ENCODE measurements at places on chromosomes 7 and 10.

DNA sequence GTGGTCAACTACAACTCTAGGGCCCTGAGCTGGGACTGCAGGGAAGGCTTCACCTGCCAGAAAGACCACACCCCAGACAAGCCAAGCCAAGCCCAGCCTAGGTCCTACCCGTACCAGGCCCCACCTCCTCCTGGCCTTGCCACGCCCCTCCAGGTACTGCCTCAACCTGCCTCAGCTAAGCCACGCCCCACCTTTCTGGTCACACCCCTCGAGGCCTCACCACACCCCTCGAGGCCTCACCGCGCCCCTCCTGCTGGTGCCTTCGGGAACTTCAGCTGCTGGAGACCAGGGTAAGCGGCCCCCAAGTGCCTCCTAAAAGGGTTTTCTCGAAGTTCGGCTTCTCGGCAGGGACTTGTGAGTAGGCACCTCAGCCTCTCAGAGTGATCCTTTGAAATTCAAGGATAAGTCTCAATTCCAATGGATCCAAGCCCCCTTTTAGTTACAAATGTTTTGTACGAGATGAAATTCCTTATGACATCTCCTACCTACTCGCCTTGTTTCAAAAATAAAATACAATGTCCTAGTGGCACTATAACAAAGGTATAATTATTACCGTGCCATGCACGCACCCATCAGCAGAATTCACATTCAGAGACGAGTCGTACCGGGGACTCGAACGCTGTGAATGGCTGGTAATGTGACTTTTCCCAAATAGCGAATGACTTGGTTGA, 171.2 kb downstream of the ARHGAP21 start:
- DNase-seq, result no peak

DNA sequence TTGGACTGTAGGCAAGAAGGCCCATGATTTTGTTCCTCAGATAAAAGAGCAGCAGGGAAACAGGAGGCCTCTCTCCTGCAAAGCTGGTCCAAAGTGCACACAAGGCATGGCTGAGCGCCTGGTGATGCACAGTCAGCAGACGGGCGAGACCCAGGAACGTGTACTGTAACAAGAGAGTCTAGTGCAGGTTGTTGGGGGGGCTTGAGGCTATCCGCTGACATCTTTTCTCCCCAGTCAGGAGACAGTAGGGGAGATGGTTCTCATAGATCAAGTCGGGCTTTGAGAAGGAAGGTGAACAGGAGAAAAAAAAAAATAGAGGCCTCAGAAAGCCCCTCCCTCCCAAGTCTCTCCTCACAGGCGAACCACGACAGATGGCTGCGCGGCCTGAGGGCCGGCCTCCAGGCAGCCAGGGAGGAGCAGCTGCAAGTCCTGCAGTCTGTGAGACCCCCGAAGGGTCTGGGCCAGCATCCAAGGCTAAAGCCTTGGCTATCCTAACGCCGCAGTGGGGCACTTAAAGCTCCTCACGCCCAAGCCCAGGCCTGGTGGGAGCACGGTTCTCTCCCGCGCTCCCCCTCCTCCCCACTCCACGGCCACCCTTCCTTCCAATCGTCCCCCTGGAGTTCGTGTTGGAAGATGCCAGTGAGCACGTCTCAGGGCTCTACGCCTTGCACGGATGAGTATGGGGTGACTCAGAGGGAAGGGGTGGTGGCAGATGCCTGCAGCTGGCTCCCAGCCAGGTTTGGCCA, 68.3 kb downstream of the PRKAG2 start:
- no peak for DNase-seq

DNA sequence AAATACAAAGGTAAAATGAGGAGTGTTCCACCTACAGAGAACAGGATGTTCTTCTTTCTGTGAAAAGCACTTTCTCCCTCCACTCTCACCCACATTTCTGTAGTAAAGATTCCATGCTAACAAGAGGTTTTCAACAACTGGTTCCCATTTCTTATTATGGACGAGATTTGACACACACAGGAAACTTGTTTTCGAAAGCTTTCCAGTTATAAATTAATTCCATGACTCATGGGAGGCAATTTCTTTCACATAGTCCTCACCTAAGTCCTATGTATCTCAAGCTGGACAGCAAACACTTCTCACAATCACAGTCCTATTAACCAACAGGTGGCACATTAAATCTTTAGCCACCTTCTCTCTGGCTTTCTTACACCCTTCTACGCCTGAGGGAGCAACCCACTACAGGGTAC, 24.5 kb downstream of the RAPGEF5 start:
- DNase-seq, result no peak

DNA sequence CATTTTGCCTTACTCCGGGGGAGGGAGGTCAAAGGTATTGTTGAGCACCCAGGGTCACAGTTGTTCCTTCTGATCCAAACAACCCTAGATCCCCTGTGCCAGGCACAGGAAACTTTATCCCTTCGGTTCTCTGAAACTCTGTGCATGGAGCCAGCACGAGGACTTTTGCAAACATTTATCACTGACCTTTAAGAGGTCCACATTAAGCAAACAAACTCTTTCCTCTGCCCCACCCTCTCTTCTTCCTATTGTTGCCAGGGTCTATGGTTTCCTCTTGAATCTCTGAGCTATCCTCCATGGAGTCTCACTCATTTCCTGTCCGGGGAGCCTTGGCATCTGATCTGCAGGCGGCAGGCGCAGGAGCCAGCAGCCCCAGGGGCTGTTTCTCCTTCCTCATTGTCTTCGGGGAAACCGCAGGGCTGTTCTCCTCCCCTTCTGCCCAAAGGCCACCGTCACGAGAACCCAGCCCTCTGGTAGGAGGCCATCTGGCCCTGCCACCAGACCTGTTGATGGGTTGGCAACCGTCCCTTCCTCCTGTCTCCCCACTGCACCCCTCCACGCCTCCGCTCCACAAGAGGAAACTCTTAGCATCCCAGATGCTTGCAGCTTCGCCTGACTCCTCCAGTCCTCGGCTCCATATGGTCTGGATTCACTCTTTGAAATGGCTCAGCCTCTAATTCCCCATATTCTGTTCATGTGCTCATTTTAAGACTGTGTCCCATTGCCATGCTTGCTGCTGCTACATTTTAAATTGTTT, 327.3 kb upstream of the NRP1 start:
- no peak for DNase-seq

DNA sequence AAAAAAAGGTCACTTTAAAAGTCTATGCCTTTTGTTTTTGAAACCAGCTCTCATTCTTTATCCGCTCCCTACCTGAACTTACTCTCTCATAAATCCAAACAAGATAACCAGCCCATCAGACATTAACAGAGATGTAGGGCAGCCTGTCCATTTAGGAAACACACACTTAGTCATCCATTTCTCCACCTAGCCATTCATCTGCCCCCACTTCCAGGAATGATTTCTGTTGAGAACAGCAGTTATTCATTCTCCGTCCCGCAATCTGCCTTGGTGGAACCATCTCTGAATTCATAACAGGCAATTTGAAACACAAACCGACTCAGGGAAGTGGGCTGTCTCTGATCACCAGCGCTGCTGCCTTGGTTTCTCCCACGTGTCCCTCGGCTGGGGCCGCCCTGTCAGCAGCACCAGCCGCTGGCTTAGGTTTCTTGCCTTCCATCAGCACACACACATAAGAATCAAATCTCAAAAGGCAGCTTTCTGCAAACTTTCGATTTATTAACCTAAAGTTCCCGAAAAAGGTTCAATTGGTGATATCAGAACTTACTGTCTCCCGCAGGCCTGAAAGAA, 528.2 kb upstream of the NRP1 start:
- DNase-seq, result no peak

- no peak for DNase-seq
Observed at GRCh38 chr7:21969822-21970221, 24.1 kb upstream of the CDCA7L start.

- no peak for DNase-seq
Observed at GRCh38 chr7:29987811-29988317, 1.7 kb downstream of the SCRN1 start.

GRCh38 chr10:66187053-66187733, 738.6 kb upstream of the LRRTM3 start:
- DNase-seq, result no peak

- DNase-seq, result no peak
Observed at GRCh38 chr10:33483124-33483815, 148.8 kb upstream of the NRP1 start.

GRCh38 chr10:62738916-62739315, 65.6 kb upstream of the ADO start:
- no peak for DNase-seq

DNA sequence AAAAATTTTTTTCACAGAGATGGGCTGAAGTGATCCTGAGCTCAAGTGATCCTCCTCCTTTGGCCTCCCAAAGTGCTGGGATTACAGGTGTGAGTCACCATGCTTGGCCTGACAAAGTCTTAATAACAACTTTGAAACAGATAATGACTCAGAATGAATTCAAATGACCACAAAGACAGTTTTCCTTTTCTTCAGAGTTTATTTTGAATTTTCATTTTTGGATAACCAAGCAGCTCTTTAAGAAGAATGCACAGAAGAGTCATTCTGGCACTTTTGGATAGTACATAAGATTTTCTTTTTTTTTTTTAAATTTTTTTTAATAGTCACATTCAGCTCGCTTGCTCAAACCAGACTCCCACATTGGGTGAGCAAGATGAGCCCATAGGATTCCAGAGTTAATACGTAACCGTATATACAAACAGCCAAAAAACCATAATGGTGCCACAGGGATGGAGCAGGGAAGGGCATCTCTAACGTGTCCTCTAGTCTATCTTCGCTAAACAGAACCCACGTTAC, 43.0 kb upstream of the NMT2 start:
- DNase-seq, result no peak

DNA sequence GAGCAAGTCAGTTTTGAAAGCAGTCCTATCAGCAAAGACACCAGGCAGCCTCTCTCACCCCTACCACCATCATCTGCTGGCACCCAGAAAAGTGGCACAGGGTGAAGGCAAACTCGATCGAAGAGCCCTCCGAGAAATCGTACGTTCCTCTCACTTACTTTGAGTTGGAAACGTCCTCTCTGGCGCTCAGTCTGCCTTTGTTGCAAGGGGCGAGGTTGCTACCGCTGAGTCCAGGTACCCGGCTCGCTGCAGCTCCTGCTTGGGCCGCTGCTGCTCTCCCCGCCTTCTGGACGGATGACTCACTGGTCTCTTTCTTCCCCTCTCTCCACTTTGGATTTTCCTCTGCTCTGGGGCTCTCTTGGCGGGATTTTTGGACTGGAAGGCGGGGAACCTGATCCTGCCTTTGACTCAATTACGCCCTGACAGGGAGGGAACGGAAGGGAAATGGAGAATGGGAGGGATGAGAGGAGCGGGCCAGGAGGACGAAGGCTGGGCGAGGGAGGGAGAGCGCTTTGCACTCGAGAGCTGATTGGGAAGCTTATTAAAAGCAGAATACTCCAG, at the start of gene PTN:
Gene PTN, minus strand, starts transcription at position 453 of the 561 bp plus-strand sequence. CDS start 88,760 bp downstream, outside the sequence.
- DNase-seq, result no peak

GRCh38 chr10:109534193-109534592, 389.1 kb downstream of the XPNPEP1 start:
- DNase-seq, result no peak

DNA sequence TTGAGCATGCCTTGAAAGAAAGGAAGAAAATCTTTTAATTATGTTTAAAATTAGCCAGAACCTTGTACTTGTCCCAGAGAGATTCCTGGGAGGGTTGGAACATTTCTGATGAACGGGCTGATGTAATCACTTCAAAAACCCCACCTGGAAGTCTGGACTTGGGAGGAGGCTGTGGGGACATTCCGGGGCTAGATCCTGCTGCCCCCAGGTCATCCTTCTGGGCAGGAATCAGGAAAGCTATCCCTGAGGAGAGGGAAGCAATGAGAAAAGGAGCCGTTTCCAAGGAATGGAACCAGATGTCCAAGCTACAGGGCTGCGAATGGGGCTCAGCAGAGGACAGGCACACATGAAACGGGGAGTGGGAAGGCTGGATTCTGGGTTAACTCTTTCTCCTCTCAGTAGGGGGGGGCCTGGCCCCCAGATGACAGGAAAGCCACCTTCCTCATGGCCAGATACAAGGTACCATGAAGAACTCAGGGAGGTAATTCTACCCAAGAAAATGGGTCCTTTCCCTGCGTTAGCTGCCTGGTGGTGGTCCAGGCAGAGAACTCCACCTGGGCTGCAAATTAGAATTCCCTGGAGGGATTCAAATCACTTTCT, 280.1 kb downstream of the TCF7L2 start:
- DNase-seq, result no peak

DNA sequence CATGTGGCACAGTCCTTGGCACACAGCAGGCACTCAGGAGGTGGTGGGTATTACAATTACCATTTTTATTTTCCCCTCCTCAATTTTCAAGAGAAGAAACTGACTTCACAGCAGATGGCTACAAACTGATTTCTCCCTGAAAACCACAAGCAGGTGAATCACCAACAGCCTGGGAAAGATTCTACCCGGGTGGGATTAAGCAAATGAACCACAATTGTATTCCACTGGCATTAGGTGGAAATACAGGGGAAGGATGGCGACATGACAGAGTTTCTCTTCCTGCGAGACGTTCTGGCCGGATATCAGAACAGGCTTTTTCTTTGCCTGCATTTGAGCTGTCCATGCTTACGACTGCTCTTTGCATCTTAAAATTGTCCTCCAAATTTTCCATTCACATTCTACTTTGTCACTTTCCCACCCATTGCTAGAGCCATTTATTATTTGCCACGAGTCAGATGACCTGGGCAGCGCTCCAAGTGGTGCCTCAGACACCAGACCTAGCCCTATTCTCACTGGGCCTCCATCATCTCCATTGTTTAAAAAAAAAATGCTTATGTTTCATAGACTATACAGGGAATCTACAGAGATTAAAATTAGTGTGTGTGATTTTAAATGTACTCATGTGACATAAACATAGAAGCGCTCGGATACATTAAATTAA, 4.6 kb downstream of the DENND11 start:
- DNase-seq, result no peak

DNA sequence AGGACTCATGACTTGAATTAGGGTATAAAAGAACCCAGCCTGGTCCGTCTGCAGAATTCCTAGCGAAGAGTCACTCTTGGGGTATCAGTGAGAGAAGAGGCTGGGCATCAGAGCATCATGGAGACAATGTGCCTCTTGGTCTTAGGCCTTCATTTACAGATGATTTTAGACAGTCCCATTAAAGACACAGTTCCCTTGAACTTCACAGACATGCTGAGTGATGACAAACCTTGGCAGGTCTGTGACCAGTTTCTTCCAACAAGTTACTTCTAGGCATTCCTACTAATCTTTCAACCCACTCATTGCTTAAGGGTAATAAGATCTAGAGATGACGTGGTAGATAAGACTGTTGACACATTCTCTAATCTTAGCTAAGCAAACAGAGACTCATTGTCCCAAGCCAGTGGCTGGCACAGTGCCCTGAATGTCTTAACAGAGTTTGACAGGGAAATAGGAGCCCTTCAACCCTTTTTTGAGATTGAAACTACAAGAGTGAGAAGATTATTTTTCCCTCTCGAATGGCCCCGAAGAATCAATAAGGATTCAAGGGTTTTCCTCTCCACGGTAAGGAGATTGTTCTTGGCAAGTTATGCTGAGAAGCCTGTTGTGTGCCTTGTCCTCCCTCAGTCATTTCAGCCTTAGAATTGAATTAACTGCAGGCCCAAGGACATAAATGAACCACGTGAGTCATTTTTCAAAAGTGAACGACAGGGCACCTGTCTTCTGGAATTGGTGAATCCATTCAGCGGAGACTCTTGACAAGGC, 281.1 kb downstream of the CCDC3 start:
- no peak for DNase-seq

- no peak for DNase-seq
Observed at GRCh38 chr7:44315301-44315903, 10.0 kb downstream of the CAMK2B start.

GRCh38 chr10:84098667-84099066, 40.6 kb upstream of the GHITM start:
- no peak for DNase-seq

- DNase-seq, result no peak
Observed at GRCh38 chr7:92794391-92794790, 42.0 kb downstream of the CDK6 start.
